ENCODE measurements at places on chromosomes 13 and 19. TPM values are rescaled to one million over a fixed set of nuclear protein-coding genes. Genes with fewer than 3 reads are reported as not detected.
A peak's percentile ranks its signal among the peaks of the same experiment; 100 is the strongest.

GRCh38 chr19:55352040-55352439 lies 2.5 kb downstream of the COX6B2 start:
- no peak for DNase-seq
- H3K27me3 ChIP-seq, result peaks cover 40% of the 10 kb centered on the region
- no peaks in the 10 kb centered on the region for H3K36me3 ChIP-seq
- H3K27ac ChIP-seq, result no peak overlapping the region
- peaks cover 33% of the 10 kb centered on the region for H3K4me1 ChIP-seq

GRCh38 chr19:2488405-2488941 lies 12.5 kb downstream of the GADD45B start:
- H3K27ac ChIP-seq, result no peak overlapping the region
- no peak for DNase-seq
- no peaks in the 10 kb centered on the region for H3K27me3 ChIP-seq

DNA sequence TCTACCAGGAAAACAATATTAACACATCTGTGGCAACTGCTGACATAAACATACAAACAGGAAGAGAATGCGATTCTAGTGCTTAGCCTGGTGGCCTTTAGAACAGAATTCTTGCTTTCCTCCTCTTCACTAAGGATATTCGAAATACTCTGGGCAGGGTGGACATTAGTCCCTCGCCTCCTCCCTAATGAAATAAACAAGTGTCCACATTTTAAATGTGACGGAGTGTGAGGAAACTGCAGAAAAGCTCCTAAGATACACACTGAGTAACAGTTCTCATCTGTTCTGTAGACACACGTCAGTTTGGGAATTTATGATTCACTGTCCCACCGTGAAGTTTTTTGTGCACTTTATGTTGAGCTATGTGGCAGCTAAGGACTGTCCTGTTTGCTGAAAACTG lies 639 bp downstream of the STARD13 start:
- peaks cover 42% of the 10 kb centered on the region for H3K4me1 ChIP-seq
- H3K36me3 ChIP-seq, result peaks cover 16% of the 10 kb centered on the region
- H3K4me3 ChIP-seq, result peak overlapping the region; percentile 52
- H3K27ac ChIP-seq, result peak overlapping the region; percentile 96
- no peak for DNase-seq
- no peaks in the 10 kb centered on the region for H3K27me3 ChIP-seq

GRCh38 chr13:74883834-74884233 lies 598.1 kb downstream of the TBC1D4 start:
- H3K27ac ChIP-seq, result no peak overlapping the region
- H3K36me3 ChIP-seq, result no peaks in the 10 kb centered on the region
- no peak for DNase-seq
- H3K4me3 ChIP-seq, result no peak overlapping the region
- no peaks in the 10 kb centered on the region for H3K27me3 ChIP-seq

GRCh38 chr13:59689057-59689456 lies 474.7 kb downstream of the DIAPH3 start:
- no peaks in the 10 kb centered on the region for H3K36me3 ChIP-seq
- no peak overlapping the region for H3K27ac ChIP-seq
- H3K4me3 ChIP-seq, result no peak overlapping the region

DNA sequence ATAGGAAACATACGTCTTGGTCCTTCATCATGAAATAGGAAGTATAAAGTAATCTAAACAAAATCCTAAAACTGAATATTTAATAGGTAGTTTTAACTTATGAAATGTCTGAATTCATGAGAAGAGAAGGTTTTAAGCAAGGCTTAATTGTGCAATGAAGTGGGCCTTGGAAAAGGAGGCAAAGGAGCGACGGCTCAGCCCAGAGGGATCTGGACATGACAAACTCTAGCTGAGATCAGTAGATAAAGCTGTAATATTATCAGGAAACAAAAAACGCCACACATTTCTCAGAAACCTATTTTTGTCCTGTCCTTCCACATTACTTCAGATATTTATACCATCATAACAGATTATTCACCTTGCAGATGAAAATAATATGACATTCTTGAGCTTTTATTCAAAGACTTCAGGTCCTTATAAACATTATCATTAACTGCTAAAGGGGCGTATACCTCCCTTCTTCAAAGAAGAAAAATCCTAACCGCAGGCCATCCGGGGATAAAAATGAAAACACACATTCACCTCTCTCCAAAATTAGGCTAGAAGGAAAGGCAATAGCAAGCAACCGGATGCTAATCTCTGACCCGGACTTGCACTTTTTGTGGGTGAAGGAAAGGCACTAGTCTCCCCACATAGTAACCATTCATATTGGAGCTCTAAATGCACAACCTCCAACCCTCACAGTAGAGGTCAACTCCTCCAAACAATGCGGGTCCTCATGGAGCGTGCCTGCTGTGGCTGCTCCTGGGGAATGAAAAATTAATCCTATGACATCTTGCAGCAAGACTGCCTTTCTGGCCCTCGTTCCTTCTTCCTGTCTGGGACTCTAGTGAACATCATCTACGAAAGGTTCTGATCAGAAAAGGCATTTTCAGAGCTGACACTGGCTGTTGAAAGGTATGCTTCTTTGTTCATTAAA lies 108.8 kb downstream of the TBC1D4 start:
- peaks cover 4% of the 10 kb centered on the region for H3K4me1 ChIP-seq
- H3K27me3 ChIP-seq, result no peaks in the 10 kb centered on the region
- H3K4me3 ChIP-seq, result no peak overlapping the region
- no peak overlapping the region for H3K27ac ChIP-seq
- DNase-seq, result no peak
- no peaks in the 10 kb centered on the region for H3K36me3 ChIP-seq

CGB8 gene
- total RNA-seq, result 0.61 TPM

DNA sequence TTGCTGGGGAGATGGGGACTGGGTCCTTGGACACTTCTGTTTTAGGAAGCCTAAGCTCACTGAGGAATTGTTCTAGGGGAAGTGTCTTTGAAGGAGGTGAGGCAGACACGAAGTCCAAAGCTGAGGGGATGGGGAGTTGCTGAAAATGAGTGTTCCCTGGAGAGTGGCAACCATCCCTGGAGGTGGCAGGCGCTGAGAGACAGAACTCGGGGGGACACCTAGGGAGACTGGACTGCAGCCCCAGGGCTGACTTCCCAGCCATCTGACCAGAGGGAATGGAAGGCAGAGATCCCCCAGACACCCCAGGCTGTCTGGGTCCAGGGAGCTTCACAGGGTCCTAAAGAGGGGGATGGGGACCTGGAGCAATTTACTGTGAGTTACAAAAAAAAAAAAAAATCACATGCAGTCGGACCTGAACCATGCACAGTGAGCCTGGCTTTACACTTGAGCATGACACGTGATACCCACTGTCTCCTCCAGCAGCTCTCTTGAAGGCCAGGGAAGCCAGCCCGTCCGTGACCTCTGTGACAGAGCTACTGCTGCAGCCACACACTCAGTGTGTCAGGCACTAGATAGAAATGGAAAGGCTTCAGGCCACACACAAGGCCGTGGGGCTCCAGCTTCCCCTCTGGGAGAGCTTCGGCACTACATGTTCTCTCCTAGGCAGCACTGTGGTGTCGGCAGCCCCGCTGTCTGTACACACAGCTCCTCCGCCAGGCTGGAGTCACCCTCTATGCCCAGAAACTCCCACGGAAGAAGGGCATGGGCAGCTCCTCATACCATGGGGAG lies 77.1 kb upstream of the KCTD15 start:
- no peaks in the 10 kb centered on the region for H3K27me3 ChIP-seq
- H3K4me1 ChIP-seq, result no peaks in the 10 kb centered on the region
- no peak for DNase-seq
- no peak overlapping the region for H3K27ac ChIP-seq
- H3K36me3 ChIP-seq, result no peaks in the 10 kb centered on the region

- no peak overlapping the region for H3K4me3 ChIP-seq
- no peak overlapping the region for H3K27ac ChIP-seq
- peaks cover 10% of the 10 kb centered on the region for H3K36me3 ChIP-seq
- peaks cover 15% of the 10 kb centered on the region for H3K4me1 ChIP-seq
Measured at GRCh38 chr19:14114854-14115253, 2.7 kb downstream of the PRKACA start.

DNA sequence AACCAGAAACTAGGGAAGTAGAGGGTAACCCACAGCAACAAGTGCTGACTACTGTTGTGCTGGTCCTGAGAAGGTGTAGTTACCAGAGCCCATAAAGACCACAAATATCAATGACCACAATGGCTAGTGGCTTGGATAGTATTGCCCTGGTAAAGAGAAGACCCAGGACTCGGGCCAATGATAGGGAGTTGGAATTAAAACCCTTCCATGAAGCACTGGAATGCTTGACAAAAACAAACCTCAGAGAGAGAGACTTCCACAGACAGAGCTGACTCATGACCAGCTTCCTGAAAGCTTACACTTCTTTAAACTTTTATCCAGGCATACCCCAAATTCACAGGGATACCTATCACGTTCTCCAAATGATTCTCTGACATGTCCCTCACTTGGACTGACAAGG lies 60.5 kb downstream of the WDR87 start:
- no peak overlapping the region for H3K4me3 ChIP-seq
- no peaks in the 10 kb centered on the region for H3K36me3 ChIP-seq
- no peak overlapping the region for H3K27ac ChIP-seq
- no peaks in the 10 kb centered on the region for H3K27me3 ChIP-seq
- no peak for DNase-seq

LILRA1 gene
- not detected for total RNA-seq

- no peaks in the 10 kb centered on the region for H3K27me3 ChIP-seq
- peaks cover 10% of the 10 kb centered on the region for H3K4me1 ChIP-seq
- DNase-seq, result no peak
- H3K27ac ChIP-seq, result peak overlapping the region; percentile 46
Measured at GRCh38 chr13:73158851-73159250, 100.0 kb downstream of the KLF5 start.
